ENCODE measurements at places on chromosomes 1 and 21. TPM values are rescaled to one million over a fixed set of nuclear protein-coding genes. Genes with fewer than 3 reads are reported as not detected.

GRCh38 chr1:107529511-107530149, 388.8 kb downstream of the NTNG1 start:
- DNase-seq, result no peak

GRCh38 chr1:171142416-171143385, 42.4 kb upstream of the FMO2 start:
- no peak for DNase-seq

DNA sequence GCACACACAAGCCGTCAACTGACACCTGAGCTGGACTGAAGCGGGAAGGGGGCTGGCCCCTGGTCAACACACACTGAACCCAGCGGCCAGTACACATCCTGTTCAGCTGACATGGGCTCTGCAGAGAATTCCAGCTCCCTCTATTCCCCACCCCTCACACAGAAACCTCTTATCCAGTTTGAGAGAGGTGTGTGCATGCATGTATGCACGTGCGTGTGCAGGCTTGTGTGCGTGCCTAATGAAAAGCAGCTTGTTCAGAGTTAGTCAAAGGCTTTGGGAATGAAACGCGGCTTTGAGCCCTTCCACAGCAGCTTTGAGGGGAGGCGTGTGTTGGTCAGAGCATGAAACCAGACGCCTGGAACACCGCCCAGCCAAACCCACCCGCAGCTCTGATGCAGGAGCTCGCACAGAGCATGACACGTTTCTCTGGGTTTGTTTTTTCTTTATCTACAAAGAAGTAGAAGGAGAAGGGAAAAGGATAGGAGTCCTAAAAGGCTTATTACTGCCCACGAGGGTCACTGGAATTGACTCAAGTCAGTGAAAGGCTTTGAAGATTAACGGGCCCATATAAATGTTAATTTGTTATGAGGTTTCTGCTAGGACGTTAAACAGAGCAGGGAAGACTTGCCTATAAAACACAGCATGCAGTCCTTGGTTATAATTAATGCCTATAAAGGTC, 184.2 kb downstream of the ETS2 start:
- DNase-seq, result no peak

DNA sequence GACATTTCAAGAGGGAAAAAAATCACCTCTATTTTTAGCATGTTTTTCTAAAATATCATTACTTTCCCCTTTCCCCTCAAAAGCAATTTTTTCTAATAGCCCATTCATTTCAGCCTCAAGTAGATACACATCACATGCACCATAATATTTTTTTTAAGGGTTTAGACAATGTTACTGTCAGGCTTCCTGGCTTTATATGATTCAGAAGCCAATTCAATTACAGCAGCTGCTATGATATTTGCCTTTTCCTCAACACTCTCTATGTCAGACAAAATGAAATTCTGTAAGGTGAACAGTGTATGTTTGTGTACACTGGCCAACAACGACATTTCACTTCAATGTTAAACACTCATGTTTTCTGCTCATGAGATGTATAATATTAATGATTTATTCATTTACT, 46.5 kb downstream of the OMA1 start:
- no peak for DNase-seq

DNA sequence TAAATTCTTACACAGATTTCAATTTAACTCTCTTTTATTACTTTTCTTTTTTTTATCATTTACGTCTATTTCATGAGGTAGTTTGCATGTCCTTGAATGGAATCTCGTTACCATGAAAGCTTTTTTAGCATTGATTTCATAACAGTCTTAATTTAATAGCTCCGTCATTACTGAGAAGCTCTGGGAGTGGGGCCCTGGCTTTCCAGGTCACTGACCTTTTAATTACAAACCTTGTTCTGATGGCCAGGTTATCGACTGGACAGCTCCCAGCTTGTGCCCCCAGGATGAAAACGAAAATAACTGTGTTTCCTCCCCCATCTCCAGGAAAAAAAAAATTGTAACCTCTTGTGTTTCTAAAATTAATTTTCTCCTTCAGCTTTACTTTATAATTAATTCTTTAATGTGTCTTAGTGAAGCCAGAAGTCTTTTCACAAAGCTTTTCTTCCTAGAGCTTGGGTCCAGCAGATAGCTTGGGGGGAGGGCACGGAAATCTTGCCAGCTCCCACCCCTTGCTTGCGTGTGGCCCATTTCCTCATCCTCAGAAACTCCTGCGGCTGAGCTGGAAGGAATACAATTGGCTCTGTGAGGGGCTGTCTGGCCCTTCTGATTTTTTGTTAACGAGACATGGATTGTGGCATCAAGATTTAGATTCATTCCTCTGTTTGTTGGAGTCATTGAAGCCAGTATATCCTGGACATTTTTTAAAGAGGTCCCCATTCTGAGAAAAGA, 65.7 kb downstream of the PEX14 start:
- DNase-seq, result no peak

- DNase-seq, result no peak
These were observed 286.8 kb downstream of the LMO4 start for GRCh38 chr1:87615491-87615890.

DNA sequence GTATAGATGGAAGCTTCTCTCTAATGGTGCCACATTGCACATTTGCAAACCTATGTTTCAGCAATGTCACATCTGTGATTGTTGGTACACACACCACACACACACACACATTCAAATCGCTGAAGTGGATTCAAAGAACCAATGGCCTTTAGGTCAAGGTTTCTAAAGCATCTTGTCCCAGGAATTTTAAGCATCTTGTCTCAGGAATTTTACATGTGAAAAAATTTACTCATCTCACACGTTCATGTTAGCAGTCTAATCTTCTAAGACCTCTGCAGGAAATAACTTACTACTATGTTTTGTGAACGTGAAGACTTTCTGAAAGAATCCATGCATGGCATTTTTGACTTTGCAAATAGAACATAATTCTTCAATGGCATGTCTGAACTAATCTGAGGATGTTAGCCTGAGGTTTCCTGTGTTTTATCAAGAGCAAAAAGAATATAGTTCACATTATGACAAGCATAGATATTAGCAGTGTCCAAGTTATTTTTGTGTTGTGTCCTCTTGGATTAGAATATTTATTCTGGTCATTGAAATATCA, 125.1 kb downstream of the CYYR1 start:
- no peak for DNase-seq

- no peak for DNase-seq
These were observed 296.1 kb downstream of the PDE4B start for GRCh38 chr1:66088787-66089186.

DNA sequence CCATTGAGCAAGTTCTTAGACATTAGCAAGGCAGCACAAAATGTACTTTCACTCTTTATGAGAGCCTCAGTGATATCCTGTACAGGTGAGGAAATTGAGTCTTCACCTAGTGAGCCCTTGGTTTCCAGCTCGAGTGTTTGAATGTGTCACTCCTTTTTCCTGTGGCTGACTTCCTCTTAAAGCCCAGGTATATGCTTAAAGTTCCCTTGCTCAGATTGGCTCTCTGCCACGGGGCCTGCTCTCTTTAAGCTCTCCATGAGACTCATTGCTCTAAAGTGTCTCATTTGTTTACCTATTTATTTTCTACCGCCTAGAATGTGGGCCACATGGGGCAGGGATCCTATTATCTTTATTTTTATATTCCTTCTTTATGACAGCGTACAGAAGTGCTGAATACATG, 324.9 kb downstream of the SIPA1L2 start:
- no peak for DNase-seq

DNA sequence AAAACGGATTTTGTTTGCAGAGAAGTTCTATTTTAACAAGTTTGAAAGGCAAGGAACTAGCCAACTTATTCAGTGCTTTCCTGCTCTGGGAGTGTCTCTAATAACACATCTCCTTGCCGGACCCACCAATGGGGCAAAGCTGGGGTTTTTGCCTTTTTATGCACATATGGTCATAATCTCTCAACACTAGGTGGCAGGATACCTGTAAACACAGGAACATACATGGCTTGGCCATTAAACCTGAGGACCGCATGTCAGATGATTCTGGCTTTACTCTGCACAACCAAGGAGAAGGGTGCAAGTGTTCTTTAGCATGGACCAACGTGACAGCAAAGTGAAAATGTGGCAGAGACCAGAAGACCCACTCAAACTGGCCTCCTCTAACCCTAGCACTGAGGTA, 4.9 kb downstream of the TMEM9 start:
- DNase-seq, result no peak

DNA sequence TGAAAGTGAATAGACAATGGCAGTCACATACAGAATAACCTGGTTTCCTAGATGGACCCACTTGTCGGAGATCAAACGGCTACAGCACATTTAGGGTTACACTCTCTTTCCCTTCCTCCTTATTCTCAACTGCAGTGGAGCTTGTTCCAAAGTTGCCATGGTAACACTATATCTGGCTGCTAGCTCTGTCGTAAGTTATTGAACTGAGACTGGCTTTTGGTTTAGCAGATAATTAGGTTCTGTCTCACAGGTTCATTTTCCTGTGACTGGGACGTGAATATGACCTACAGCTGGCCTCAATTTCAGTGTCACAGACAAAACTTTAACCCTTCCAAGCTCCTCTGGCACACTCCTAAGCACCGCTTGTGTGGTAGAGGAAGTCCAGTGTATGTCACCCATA, 875.8 kb downstream of the USP25 start:
- DNase-seq, result no peak

DNA sequence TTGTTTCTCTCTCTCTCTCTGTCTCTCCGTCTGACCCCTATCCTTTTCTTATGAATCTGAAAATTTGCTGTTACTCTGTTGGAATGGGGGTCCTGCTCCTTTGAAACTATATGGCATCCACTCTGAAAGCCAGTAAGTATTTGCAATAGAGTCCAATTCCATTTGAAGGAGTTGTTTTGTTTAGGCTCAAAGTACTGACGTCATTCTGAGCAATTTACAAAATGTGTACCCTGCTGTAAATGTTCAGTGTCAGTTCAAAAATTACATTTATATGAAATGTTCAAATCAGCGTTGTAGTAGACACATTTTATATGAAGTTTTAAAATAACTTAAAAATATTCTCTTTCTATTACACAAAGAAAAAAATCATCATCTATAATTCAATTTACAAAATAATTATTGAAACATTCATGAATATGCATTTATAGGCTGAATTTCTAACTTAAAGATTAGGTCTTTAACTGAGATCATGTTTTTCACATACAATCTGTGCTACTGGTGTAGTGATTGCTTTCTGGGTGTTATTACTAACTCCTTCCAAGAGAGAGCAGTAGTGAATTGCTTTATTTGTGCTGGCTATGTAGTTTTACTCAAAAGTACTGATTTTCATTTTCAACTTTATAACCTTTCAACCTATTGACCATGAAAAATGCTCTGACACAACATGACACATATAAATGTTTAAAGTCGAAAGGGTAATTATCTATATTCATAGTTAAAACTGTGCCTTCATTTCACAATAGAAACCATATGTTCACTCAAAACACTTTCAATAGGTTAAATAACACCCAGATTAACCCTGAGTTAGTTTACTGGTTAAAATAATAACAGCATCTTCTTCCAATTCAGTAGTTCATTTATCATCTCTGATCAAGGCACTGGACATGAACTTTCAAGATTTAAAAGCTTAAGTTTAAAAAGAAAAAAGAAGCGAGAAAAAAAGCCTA, 253.1 kb upstream of the ADGRL4 start:
- no peak for DNase-seq

- no peak for DNase-seq
These were observed 50.5 kb upstream of the PRELP start for GRCh38 chr1:203424861-203425662.

- DNase-seq, result no peak
These were observed 58.9 kb upstream of the DUSP10 start for GRCh38 chr1:221800831-221801230.

GRCh38 chr21:15444118-15444960, 285.4 kb upstream of the USP25 start:
- no peak for DNase-seq

- DNase-seq, result no peak
These were observed 51.5 kb downstream of the RPL5 start for GRCh38 chr1:92883297-92883696.

- no peak for DNase-seq
These were observed 24.8 kb downstream of the S100A10 start for GRCh38 chr1:151968791-151969399.

- no peak for DNase-seq
These were observed 166.8 kb downstream of the BACH1 start for GRCh38 chr21:29465546-29465945.

DNA sequence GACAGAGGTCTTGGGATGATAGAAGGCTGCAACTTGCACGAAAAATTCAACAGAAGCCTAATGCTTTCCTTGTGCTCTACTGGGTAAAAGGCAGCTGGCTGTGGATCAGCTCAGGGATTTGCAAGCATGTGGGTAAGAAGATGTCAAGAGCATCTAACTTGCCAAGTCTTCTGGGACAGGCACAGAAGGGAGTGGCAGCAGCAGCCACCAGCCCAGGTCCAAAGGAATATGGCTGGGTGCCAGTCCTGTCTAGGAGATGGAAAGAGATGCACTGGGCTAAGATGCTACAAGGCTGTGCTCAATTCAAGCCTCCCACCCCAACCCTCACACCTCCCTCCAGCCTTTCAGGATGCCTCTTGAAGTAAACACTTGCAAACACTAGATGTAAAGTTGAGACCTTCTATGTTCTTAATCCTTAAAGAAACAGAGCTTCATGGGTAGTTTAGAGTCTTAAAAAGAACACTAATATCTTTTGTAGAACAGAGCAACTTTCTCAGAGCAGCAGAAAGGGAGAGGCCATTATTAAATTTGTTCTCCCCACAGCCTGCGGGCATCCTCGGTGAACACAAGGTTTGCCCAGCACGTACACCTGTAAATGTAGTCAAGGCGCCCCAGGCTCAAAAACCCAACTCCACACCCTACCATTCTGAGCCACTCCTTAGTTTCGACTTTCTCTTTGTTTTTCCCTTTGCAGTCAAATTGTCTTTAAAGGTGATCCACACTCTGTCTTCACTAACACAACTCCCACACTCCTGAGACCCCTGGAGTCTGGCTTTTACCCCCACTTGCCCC, 64.6 kb upstream of the BCAR3 start:
- no peak for DNase-seq

GRCh38 chr1:21258331-21259134, 31.7 kb downstream of the ECE1 start:
- DNase-seq, result no peak

DNA sequence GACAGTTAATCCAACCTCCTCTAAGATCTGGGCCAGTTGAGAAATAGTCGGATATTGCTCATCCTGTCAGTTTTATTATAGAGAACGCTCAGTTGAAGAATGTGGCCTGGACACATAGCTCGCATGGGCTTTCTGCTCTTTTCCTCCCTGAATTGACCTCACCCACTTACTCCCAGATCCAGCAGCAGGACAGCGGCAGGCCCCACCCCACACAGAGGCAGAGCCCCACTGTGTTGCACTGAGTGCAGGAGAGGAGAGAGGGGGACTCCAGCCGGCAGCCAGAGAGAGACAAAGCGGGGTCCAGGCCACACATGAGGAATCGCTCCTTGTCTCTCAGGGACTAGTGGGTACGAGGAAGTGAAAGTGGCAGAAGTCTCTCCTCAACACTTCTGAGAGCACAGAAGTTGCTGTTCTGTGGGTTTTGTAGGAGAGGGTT, 78.6 kb downstream of the LAMC1 start:
- DNase-seq, result no peak

GRCh38 chr1:81305997-81306452, 494.7 kb upstream of the ADGRL2 start:
- no peak for DNase-seq

OR2L3 gene
- not detected for total RNA-seq

KCNH1 gene
- not detected for total RNA-seq

CELA2B gene
- total RNA-seq, result not detected

DENND4B gene
- total RNA-seq, result 157 TPM

B3GALT5 gene
- total RNA-seq, result not detected

SHISAL2A gene
- total RNA-seq, result 41.9 TPM

CSF1 gene
- 15.4 TPM for total RNA-seq

SLC16A4 gene
- total RNA-seq, result 0.20 TPM
